ENCODE measurements at places on chromosomes 2 and 18. TPM values are rescaled to one million over a fixed set of nuclear protein-coding genes. Genes with fewer than 3 reads are reported as not detected.

DNA sequence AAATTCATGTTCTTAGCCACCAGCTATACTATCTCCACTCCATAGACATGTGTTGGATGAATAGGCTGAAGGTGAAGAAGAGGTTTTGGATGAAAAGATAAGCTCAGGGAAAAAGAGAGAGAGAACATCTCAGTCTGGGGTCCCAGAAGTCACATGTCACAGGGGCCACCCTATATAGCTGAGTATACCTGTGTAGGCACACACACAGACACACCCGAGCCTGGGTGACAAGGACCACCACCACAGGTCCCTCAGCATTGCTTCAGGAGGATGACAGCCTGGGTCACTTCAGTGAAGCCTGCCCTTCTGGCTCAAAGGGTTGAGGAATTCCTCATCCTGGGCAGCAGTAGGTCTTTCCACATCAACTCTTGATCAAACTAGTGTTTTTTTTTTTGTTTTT lies 56.2 kb downstream of the POLR1A start:
- no peak for DNase-seq

GRCh38 chr2:176415174-176415895 lies 146.1 kb downstream of the MTX2 start:
- no peak for DNase-seq

The RANBP2 gene
- 35.4 TPM for total RNA-seq

The ZNF396 gene
- 1.5 TPM for total RNA-seq

Measured in right lobe of liver (tissue), 6 donors.